ENCODE measurements at places on chromosomes 5 and 9. TPM values are rescaled to one million over a fixed set of nuclear protein-coding genes. Genes with fewer than 3 reads are reported as not detected.

DNA sequence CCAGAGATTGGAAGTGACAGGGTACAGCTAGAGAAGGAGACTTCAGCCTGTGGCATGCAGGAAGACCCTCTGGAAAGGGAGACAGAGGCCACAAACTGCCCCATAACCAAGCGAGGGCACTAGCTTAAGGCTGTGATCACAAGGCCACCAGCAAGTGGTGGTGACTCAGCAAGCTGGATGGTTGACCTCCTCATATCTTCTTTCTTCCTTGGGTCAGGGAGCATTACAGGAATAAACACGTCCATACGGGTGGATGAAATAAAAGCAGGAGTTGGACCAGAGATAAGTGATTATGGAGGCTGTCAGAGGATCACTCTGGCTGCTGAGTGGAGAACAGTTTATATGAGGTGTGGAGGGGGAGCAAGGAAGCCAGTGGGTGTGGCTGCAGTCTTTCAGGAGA is 234.6 kb upstream of the TAS2R1 start:
- no peak for DNase-seq

DNA sequence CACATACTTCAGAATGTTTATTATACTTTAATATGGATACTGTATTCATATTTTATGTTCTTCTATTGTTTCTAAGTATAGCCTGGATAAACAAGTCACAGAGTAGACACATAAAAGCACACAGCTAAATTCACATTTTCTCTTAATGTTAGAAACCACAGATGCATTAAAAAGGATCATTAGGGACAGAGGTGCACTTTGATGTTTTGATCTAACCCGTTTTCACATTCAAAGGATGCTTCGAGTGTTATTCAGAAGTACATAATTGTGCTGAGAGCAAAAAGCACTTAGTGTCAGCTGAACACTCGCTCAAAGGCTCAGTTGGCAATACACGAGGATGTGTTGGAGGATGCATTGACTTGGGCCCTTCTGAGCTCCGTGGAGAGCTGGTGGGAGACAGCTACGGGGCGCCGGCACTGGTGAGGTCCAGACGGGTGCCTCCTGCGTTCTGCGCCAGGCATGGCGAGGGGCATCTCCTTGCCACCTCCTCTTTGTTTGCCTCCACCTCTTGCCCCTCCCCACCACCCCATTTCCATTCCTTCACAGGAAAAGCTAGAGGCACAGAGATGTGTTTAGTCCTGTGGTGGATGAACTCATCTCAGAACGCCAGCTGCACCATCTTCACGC is 35.5 kb downstream of the MED10 start:
- DNase-seq = no peak

The LHX6 gene
- total RNA-seq = not detected

- no peak for DNase-seq
These were observed 71.3 kb upstream of the OTULINL start for GRCh38 chr5:14510156-14510734.

The MCIDAS gene
- total RNA-seq = not detected

GRCh38 chr9:86994231-86994630 is 46.9 kb upstream of the GAS1 start:
- DNase-seq = no peak

DNA sequence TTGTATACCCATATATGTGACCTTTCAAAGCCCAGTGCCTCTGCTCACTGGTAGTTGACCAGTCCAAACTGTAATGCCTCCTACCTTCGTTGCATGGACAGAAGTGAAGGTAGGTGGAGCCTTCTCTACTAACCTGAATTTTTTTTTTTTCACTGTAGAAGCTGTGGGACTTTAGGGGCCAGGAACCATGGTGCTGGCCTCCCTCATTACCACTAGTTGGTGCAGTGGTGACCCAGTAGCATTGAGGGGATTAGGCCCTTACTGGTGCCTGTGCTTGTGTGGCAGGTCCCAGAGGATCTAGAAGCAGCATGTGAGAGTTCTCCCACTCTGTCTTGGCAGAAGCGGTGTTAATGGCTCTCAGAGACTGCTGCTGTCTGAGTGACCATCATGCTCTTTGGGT is 2.3 kb downstream of the RALGPS1 start:
- DNase-seq = no peak

DNA sequence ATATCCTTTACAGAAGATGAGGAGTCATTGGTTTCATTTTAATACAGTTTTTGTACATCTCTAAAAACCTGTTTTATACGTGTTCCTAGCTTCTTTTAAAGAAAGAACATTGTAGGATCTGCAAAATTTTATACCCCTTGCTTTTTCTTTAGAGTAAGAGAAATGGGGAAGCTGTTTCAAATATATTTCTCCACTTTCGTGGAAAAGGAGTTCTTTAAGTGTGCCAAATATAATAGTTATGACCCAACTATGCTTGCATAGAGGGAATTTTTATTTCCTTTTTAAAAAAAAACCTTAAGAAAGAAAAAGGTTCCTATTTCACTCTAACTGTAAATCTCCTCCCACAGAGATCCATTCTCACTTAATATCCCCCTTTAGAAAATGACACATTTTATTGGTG is 27.5 kb upstream of the DMAC1 start:
- no peak for DNase-seq

The HK3 gene
- total RNA-seq = not detected

DNA sequence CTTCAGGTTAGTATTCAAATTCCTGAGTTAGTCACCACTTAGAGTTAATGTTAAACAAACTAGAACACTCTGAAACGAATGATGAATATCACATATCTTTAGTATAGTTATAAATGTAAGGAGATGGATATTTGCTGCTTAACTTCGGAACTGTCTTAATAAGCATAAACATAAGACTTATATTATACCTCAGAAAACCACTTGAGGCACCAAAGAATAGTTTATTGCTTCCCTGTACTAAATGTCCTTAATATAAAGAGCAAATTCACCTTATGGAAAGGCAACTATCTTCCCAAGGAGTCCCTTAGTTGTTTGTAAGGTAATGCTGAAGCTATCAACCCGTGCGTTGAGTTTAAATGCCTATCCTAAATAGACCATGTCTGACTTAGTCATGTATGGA is 300.0 kb upstream of the ADAMTSL1 start:
- no peak for DNase-seq

- DNase-seq = no peak
These were observed 756.4 kb upstream of the DMAC1 start for GRCh38 chr9:8555762-8556500.

GRCh38 chr9:98667005-98667640 is 41.6 kb downstream of the GABBR2 start:
- DNase-seq = no peak

- DNase-seq = peak; percentile 94
These were observed 9.1 kb downstream of the MAN1B1 start for GRCh38 chr9:137095664-137096517.

GRCh38 chr5:146528236-146528635 is 12.2 kb upstream of the GPR151 start:
- no peak for DNase-seq

- DNase-seq = no peak
These were observed 68.2 kb downstream of the UBE2QL1 start for GRCh38 chr5:6516823-6517222.

The FOXD4L5 gene
- total RNA-seq = not detected

GRCh38 chr5:73499756-73500155 is 1.5 kb downstream of the BTF3 start:
- DNase-seq = no peak

DNA sequence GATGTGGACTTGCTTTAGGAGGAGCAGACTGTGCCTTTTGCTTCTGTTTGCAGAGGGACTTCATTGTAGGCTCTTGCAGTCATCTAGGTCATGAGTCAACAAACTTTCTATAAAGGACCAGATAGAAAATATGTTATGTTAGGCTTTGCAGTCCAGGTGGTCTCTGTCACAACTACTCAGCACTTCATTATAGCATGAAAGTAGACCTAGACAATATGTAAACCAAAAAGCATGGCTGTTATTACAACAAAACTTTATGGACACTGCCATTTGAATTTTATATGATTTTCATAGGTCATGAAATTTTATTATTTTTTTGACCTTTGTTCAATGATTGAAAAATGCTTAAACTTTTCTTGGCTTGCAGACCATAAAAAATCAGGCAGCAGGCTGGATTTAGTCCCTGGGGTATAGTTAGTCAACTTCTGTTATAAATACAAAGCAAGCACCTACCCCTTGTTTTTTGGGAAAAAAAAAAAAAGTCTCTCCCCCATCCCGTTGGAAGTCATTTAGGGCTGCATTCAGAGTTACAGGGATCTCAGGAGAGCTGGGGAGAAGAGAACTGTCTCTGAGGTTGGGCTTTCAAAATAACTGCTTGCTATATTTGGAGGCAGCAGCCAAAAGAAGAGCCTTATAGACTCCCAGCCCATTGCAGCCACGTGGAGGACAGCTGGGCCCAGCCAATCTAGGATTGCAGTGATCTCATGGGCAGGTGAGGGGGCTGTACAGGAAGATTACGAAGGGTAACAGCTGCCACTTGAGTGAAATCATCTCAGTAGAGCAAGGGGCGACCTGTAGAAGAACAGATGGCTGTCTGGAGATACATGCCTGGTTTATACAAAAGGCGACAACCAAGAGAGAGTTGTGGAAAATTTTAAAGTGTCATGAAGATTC is 136.6 kb upstream of the TNC start:
- no peak for DNase-seq

DNA sequence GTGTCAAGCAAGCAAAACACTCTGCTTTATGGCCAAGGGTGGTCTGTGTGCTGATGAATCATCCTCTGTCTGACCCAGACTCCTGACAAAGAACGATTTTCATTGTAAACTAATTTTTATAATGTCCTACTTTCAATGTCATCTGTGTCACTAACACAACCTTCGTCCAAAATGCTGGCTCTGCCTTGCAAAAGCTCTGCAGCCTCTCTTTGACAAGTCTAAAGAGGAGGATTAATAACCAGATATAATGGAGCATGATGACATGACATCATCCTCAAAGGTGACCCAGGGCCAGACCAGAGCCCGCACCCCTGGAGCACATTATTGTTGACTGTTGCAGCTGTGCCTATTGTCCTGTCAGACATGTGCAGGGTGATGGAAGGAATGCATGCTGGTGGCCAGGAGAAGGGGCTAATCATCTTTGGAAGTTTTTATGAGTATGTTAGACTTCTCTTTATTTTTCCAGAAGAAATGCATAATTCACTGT is 589.4 kb downstream of the NR2F1-AS1 start:
- no peak for DNase-seq

The SOHLH1 gene
- total RNA-seq = not detected

The GLRA1 gene
- total RNA-seq = not detected

DNA sequence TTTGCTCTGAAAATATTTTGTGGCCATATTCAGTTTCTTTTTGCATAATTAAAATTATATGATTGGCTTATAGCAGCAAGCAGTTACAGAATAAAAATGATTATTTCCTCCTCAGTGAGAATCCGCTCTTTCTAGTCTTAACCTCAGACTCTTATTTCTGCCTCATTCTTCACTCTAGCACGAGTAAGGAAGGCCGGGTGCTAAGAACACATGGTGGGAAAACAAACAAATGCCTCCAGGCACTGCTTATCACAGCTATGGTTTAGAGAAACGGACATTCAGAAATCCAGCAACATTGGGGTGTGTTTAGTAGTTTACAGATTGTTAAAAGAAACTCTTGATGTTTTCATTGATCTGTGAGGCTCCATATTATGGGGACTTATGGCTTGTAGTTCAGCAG is 168.7 kb downstream of the KDM4C start:
- DNase-seq = no peak

The FGF10 gene
- not detected for total RNA-seq

DNA sequence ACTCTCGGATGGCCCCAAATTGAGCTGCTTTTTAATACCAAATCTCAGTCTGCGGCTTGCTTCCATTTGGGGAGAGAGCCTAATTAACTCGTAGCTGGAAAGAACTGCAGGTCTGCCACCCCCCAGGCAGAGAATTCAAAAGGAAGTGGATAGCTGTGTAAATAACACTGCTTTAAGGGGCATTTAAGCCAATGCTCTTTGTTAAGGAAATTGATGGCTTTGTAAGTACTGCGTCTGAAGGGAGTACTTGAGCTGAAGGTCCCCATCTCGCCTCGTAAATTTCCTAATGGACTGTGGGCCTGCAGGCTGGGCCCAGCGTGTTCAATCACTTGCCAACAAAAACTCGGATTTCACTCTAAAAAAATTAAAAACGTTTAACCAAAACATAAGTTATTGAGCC is 132.7 kb downstream of the PAPPA start:
- no peak for DNase-seq

The KIF12 gene
- not detected for total RNA-seq

The CA9 gene
- 2.9 TPM for total RNA-seq

DNA sequence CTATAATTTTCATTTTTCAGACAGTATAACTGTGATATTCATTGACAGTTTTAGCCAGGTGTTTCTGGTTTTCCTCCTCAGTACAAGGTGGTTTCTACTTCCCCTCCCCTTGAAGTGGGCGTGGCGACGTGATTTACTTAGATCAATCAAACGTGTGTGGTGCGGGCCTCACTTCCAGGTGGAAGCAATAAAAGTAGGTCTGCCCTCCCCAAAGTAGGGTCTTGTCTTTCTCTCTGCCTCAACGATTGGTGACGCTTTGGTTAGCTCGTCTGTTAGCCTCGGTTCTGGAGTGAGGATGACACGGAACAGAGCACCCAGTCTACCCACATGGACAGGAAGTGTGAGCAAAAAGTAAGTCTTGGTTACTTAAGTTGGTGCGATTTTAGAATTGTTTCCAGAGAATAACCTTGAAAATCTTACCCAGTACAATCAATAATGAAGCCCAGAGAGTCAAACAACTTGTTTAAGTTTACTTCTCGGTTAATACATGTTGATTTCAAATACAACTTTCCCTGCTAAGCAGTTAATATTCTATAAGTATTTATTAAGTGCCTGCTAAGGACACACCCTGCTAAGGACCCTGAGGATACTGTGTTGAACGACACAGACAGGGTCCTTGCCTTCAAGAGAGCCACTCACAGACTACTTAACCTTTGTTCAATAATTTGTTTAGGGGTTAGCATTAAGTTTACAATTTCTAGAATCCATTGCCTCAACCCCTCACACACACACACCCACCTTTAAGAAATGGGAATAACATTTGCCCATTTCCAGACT is 48.4 kb downstream of the COX7C start:
- DNase-seq = peak; percentile 21

The ISL1 gene
- total RNA-seq = not detected

The PKD2L2 gene
- total RNA-seq = not detected

The TESK1 gene
- 23.3 TPM for total RNA-seq

- DNase-seq = no peak
These were observed 43.7 kb upstream of the PWWP2A start for GRCh38 chr5:160162910-160163309.

The F2RL2 gene
- not detected for total RNA-seq

Measured in activated CD4-positive, alpha-beta T cell treated with anti-CD3 and anti-CD28 coated beads for 36 hours (primary cell).